Immature natural killer cell (primary cell): ENCODE measurements at places on chromosomes 5 and 9. TPM values are rescaled to one million over a fixed set of nuclear protein-coding genes. Genes with fewer than 3 reads are reported as not detected.

Gene COX7C
- 610 TPM for polyA plus RNA-seq

- no peak overlapping the region for H3K4me3 ChIP-seq
- no peak for DNase-seq
- H3K4me1 ChIP-seq: no peaks in the 10 kb centered on the region
- H3K27me3 ChIP-seq: peaks cover 3% of the 10 kb centered on the region
Observed at GRCh38 chr9:69546265-69546664, 125.9 kb downstream of the APBA1 start.

Gene HSPB3
- polyA plus RNA-seq: not detected

DNA sequence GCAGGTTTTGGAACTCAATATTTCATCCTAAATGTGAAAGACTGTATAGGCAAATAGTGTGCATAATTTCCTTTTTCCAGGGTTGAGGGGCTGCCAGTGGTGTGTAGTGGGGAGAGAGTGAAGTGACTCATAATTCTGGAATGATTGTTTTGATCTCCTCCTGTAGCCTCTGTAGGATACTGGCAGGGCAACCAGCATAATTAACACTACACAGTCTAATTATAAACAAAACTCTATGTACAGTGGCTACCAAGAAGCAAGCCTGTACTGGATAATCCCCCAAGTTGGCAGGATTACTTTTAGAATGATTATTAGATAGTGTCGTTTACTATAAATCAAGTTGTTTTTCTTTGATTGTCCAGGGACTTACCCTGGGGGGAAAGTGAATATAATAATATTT, 32.2 kb downstream of the LNPEP start:
- H3K27ac ChIP-seq: peak overlapping the region; percentile 83
- H3K4me3 ChIP-seq: no peak overlapping the region
- H3K4me1 ChIP-seq: peaks cover 89% of the 10 kb centered on the region
- DNase-seq: no peak

DNA sequence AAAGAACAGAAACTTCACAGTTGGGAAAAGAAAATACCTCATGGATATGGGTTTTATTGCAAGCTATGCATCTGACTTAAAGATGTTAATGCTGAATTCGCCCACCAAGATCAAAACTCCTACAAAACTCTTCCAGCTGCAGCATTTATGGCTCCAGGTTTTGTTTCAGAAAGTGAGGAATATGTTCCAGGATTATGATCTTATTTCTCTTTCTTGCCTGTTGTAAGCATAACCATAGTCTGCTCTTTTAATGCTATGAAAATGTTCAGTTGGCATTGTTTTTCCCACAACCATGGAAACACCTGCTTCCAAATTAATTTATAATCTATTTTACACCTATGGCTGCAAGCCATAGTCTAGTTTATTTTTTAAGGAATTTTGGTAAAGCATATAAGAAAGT, 34.9 kb upstream of the FST start:
- H3K27me3 ChIP-seq: no peaks in the 10 kb centered on the region
- no peak for DNase-seq
- no peak overlapping the region for H3K4me3 ChIP-seq
- H3K27ac ChIP-seq: no peak overlapping the region

DNA sequence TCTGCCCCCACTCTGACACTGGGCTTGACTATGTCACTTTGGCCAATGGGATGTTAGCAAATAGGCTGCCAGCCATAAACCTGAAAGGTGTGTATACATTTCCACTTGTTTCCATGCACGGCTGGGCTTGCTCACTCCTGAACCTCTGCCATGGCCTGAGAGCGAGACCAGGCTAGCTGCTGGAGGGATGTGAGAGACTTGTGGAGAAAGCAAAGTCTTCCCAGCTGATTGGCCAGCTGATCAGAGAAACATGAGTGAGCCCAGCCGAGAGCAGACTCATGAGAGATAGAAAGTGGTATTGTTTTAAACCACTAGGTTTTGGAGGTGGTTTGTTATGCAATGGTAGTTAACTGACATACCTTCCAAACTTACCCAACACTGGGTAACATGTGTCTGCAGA, 13.9 kb downstream of the FAM193B start:
- no peaks in the 10 kb centered on the region for H3K27me3 ChIP-seq
- peaks cover 39% of the 10 kb centered on the region for H3K4me1 ChIP-seq
- H3K4me3 ChIP-seq: no peak overlapping the region
- H3K27ac ChIP-seq: no peak overlapping the region
- H3K36me3 ChIP-seq: no peaks in the 10 kb centered on the region
- DNase-seq: no peak

DNA sequence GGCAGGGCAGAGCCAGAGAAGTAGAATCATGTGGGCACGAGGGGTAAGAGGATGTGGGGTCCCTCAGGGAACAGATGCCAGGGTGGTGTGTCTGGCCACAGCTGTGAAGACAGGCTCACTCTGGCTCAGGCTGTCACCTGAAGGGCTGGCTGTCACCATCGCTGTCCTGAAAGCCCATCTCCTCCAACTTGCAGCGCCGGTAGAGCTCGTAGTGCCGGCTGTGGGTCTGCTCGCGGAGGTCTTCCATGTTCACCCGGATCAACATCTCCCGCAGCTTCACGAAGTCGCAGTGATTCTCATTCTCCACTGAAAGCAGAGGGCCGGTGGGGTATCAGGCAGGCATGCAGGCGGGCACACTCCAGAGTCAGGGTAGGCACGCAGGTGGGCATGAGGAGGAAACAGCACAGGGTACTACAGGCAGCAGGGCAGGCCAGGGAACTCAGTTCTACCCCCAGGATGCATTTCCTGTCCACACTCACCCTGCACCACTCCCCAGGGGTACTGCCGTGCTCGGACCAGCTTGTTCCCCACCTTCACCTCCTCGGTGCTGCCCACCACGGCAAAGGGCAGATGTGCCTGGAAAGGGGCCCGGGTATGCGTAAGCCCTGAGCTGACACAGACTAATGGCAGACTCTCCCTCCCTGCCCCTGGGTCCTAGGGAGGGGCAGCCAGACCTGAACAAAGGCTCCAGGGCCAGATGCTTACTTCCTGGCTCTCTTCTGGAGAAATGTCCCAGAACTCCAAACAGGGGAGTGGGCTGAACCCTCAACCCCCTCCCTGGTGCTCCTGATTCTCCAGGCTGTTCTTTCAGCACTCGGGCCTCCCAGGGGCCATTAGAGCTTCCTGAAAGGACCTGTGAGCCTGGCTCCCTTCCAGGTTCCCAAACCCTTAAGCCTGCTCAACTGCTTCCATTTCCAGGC, 14.4 kb downstream of the CCNI2 start:
- no peaks in the 10 kb centered on the region for H3K4me1 ChIP-seq
- DNase-seq: no peak
- no peak overlapping the region for H3K4me3 ChIP-seq
- no peaks in the 10 kb centered on the region for H3K36me3 ChIP-seq

DNA sequence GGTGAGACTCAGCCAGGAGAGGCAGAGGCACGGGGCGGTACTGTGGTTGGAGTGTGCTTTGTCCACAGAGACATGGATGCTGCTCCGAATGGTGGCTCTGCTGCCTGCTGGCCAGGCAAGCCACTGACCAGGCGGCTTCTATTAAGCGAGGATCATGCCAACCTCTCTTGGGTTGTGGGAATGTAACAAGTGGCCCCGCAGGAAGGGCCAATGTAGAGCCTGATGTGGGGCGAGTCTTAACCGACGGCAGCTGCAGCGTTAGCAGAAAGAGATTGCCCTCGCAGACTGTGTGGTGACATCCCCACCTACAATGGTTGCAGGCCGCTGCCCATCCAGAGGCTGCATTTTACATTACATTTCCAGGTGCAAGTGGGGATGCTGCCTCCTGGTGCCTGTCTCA, 46.6 kb upstream of the SLC25A51 start:
- no peaks in the 10 kb centered on the region for H3K4me1 ChIP-seq
- H3K27ac ChIP-seq: no peak overlapping the region
- no peak overlapping the region for H3K4me3 ChIP-seq
- peaks cover 8% of the 10 kb centered on the region for H3K36me3 ChIP-seq
- no peak for DNase-seq

GRCh38 chr9:120078112-120078511, 501.9 kb downstream of the CDK5RAP2 start:
- no peaks in the 10 kb centered on the region for H3K4me1 ChIP-seq
- no peaks in the 10 kb centered on the region for H3K36me3 ChIP-seq
- no peak overlapping the region for H3K4me3 ChIP-seq

DNA sequence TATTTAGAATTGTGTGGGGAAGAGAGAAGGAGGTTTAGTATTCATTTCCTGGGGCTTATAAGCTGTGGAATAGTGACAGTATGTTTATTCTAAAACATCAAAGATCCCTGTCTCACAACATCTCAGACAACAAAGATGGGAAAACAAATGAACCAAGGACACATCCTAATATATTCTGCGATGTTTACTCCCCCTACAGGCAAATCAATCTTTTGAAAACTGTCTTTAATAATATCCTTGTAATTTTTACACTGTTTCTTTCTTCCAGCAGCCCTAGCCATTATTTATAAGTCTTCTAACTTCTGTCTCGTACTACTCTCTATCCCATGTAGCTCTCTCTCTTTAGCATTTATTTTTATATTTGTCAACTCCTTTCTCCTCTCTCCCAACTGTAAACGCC, 33.5 kb upstream of the TMEM252 start:
- no peak overlapping the region for H3K4me3 ChIP-seq
- no peaks in the 10 kb centered on the region for H3K36me3 ChIP-seq
- no peaks in the 10 kb centered on the region for H3K4me1 ChIP-seq
- H3K27ac ChIP-seq: no peak overlapping the region
- no peak for DNase-seq

DNA sequence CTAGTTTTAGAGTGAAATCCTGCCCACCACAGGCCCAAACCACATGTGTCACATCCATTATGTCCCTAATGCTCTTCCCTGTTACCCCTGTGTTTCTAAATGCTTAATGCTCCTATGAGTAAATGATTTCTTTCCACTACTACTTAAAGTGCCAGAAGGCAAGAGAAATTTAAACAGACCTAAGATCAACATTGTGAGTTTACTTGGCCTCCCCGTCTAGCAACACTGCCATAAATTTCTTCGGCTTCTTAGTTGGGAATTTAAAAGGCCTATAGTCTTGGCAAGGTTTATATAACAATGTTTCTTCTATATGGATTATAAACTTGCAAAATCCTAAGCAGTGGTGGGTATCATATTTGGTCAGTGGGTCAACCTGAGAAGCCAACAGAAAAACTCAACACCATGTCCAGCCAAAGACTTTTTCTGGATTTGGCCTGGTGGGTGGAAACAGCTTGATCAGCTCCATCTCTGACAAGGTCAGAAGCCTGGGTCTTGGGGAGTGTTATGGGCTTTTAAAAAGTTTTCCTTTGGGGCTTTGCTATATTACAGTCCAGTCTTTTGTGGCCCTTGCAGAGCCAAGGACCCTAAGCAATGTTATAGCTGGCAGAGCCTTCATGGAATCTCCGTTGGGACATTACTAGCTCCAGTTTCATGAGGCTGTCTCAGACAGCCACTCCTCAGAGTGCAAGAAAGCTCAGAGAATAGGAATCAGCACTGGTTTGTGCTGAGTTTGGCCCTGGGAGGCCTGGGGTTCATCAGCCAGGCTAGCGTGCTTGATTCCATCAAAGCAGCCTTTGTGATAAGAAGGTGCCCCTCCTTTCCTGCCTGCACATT, 119.8 kb downstream of the PRDM6 start:
- H3K27ac ChIP-seq: no peak overlapping the region
- peaks cover 4% of the 10 kb centered on the region for H3K27me3 ChIP-seq
- no peak overlapping the region for H3K4me3 ChIP-seq
- DNase-seq: no peak

DNA sequence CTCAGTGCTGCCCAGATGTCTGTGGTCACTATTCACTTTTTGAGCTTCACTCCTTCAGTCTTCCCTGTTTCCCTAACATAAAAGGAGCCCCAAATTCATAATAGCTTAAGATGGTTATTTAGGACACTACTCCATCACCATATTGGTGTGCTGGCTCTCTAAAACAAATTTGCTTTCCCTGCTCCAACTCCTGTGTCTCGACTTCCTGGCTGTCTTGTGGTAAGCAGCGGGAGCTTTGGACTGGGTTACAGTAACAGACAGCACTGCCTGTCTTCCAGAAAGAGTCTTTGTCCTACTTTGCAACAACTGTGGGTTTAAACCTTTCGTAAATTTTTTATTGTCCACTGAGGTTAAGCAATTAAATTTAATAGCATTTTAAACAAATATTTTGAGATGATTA, 389.4 kb downstream of the CDH9 start:
- no peak overlapping the region for H3K4me3 ChIP-seq
- no peak for DNase-seq
- H3K27me3 ChIP-seq: no peaks in the 10 kb centered on the region
- peaks cover 11% of the 10 kb centered on the region for H3K36me3 ChIP-seq

Gene SH3RF2
- polyA plus RNA-seq: not detected

Gene PCDHA9
- polyA plus RNA-seq: not detected

- H3K27me3 ChIP-seq: peaks cover 3% of the 10 kb centered on the region
- peaks cover 17% of the 10 kb centered on the region for H3K4me1 ChIP-seq
- no peak overlapping the region for H3K4me3 ChIP-seq
- peak; percentile 41 for DNase-seq
Observed at GRCh38 chr5:112604732-112605630, 132.7 kb upstream of the APC start.

Gene LCP2
- polyA plus RNA-seq: 99.3 TPM

- H3K4me1 ChIP-seq: no peaks in the 10 kb centered on the region
- DNase-seq: no peak
- H3K4me3 ChIP-seq: no peak overlapping the region
- H3K36me3 ChIP-seq: no peaks in the 10 kb centered on the region
- peaks cover 3% of the 10 kb centered on the region for H3K27me3 ChIP-seq
Observed at GRCh38 chr5:168776070-168776469, 196.9 kb upstream of the PANK3 start.

GRCh38 chr9:28900406-28900805, 1327.1 kb upstream of the C9orf72 start:
- H3K4me3 ChIP-seq: no peak overlapping the region
- no peak for DNase-seq
- H3K27ac ChIP-seq: no peak overlapping the region
- H3K27me3 ChIP-seq: no peaks in the 10 kb centered on the region

Gene PIP5K1B
- not detected for polyA plus RNA-seq

GRCh38 chr5:103120607-103121200, 603 bp downstream of the PPIP5K2 start:
- H3K36me3 ChIP-seq: no peaks in the 10 kb centered on the region
- peaks cover 49% of the 10 kb centered on the region for H3K4me1 ChIP-seq
- DNase-seq: no peak
- peaks cover 3% of the 10 kb centered on the region for H3K27me3 ChIP-seq

- no peak for DNase-seq
- H3K27me3 ChIP-seq: no peaks in the 10 kb centered on the region
- peaks cover 80% of the 10 kb centered on the region for H3K4me1 ChIP-seq
- no peak overlapping the region for H3K4me3 ChIP-seq
- H3K36me3 ChIP-seq: no peaks in the 10 kb centered on the region
Observed at GRCh38 chr9:133115604-133116345, 5.3 kb downstream of the RALGDS start.

- peak; percentile 69 for DNase-seq
- H3K4me3 ChIP-seq: no peak overlapping the region
- H3K27ac ChIP-seq: no peak overlapping the region
Observed at GRCh38 chr9:131762356-131762932, 22.6 kb upstream of the RAPGEF1 start.

DNA sequence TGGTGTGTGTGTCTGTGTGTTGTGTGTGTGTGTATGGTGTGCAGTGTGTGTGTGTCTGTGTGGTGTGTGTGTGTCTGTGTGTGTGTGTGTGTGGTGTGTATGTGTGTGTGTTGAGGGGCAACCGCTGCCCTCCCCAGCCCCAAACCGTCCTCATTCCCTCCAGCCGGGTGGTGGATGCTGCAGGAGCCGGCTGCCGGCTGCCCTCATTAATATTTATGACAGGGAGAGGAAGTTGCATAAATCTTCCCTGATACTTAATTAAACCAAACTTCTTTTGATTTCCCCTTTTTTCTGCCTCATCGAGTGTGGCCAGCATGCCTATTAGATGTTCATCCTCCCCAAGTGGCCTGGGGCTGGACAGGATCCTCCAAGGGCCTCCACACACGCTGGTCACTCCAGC, 121.4 kb upstream of the MVB12B start:
- peaks cover 11% of the 10 kb centered on the region for H3K27me3 ChIP-seq
- H3K4me1 ChIP-seq: no peaks in the 10 kb centered on the region
- H3K4me3 ChIP-seq: no peak overlapping the region
- DNase-seq: no peak
- no peaks in the 10 kb centered on the region for H3K36me3 ChIP-seq
